IMR-90 (cell line): ENCODE measurements at places on chromosomes 1 and 21. TPM values are rescaled to one million over a fixed set of nuclear protein-coding genes. Genes with fewer than 3 reads are reported as not detected.

Gene LCE1D
- total RNA-seq, result not detected in 2 replicates

Gene HSD3B1
- not detected in 2 replicates for total RNA-seq

- DNase-seq, result no peak
Measured at GRCh38 chr1:209457401-209458125, 126.0 kb upstream of the CAMK1G start.

GRCh38 chr1:52842643-52843310, at the start of gene ZYG11A:
Gene ZYG11A, plus strand, starts transcription at chr1:52842760. Its CDS starts 124 bp downstream, at chr1:52842884.
- peak; percentile 77 for DNase-seq

DNA sequence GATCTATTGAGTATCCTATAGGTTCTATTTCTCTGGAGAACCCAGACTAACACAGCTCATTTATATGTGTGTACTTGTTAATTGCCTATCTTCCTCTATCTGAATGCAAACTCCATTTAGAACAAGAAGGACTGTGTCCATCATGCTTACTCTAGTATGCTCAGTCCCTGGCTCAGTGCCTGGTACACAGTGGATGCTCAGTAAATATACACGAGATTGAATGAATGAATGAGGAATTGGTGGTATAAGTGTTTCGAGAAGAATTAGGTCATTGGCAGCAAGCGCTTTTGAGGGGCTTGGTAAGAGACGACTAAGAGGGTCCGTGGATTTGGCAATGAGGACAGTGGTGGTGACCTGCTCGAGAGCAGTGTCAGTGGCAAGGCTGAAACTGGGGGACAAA, 112.5 kb downstream of the CSMD2 start:
- DNase-seq, result no peak

DNA sequence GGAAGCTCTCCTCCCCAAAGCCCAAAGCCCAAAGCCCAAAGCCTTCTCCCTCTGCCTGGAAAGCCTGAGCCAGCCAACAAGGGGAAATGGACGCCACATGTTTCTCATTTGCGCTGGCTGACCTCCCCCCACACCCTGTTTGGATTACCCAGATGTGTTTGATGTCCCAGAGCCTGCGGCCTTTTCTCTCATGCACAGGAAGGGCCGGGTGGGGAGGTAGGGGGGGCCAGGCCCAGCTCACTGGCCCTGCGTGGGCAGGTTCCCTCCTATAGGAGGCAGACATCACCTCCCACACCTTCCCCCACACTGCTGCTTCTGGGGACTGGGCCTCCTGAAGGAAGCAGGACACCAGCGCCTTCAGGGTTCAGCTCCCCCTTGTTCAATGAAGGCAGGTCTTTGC, 116.3 kb downstream of the NAV1 start:
- peak; percentile 92 for DNase-seq

DNA sequence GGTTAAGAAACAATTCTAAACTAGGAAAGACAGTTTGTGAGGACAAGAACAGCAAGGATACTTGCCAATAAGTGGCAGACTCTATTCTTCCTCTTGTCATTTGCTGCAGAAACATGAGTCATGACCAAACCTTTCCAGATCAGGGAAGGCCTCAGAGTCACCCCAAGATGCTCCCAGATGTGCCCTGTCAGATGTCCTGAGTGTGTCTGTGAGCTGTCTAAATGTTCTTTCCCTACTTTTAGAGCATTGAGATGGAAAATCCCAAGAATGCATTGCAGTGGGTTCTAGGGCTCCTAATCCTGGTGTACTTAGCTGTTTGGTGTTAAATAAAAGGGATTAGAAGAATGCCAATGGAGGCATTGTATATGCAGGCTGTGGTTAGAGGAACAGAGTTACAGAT, 57.5 kb upstream of the KIAA0040 start:
- DNase-seq, result no peak

Gene WNT9A
- 0.18 and 0.28 TPM in 2 replicates for total RNA-seq

Gene ACTL8
- total RNA-seq, result under 0.01 and 0.28 TPM in 2 replicates

Gene LRRC52
- not detected in 2 replicates for total RNA-seq

GRCh38 chr1:228081144-228081543, 1.4 kb upstream of the ARF1 start:
- no peak for DNase-seq

GRCh38 chr1:208192995-208193394, 51.2 kb downstream of the PLXNA2 start:
- peak; percentile 47 for DNase-seq

Gene OLFM3
- total RNA-seq, result not detected in 2 replicates

DNA sequence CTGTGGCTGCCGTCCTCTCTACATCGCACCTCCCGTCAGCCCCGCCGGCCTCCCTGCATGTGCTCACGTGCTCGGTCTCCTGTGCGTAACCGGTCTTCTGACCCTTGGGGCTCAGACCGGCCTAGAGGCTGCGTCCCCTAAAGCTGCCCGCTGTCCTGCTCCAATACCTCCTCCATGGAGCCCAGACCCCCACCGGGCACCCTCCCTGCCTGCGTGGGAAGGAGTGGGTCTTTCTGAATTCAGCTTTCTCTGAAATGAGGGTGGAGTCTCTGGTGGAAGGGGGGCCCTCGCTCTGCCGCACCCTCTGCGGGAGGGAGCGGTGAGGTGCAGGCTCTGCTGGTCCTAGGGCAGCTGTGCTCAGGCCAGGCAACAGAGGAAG, 18.7 kb upstream of the POFUT2 start:
- no peak for DNase-seq

DNA sequence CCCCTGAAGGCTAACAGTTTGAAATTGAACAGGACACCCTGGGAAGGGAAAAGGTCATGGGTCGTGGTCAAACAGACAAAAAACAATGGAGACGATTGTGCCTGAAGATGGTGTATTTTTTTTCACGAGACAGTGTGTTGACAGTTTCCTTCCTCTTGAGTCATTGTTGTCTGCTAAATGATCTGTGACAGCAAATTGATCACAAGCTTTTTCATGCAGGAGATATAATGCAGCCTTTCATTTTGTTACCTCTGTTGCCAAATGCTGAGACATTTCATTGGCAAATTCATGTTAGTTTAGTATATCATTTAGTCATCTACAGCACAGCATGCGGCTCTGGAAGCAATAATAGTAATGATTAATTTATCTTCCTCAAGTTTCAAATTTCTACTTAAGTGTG, 27.7 kb downstream of the UBE2U start:
- DNase-seq, result no peak

Gene INSRR
- not detected in 2 replicates for total RNA-seq

DNA sequence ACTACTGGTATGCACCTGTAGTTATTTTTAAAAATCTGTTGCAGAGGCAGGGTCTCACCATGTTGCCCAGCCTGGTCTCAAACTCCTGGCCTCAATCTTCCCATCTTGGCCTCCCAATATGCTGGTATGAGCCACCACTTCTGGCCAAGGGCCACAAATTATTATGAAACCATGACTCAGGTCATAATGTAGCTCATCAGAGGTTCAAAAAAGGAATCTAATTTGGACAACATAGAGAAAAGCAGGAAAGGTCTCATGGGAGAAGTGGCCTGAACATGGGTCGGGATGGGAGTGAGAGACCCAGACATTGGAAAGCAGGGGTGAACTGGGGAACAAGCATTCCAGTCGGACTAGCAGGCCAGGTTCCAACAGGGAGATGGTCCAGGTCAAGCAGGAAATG, 45.2 kb upstream of the C1orf198 start:
- DNase-seq, result peak; percentile 28

Gene DENND2C
- 2.2 and 3.1 TPM in 2 replicates for total RNA-seq

DNA sequence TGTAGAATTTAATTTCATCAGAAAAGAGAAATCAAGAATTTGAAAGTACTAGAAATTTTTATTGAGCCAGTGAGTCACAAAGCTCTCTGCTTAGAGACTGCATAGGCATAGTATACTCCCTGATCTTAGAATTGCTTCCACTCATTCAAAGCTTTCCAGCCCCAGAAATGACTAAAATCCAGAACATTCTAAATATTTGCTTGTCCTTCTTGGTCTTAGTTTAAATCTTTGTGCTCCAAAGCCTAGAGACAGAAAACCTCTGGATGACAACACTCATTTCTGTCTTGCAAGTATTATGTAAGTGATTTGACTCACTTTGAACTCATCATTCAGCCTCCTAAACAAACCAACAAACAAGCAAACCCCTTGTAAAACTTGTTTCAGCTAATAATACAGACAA, 74.2 kb downstream of the PTPRC start:
- peak; percentile 69 for DNase-seq

- no peak for DNase-seq
Measured at GRCh38 chr21:42539342-42539741, 25.7 kb downstream of the SLC37A1 start.

Gene CFAP141
- not detected in 2 replicates for total RNA-seq

DNA sequence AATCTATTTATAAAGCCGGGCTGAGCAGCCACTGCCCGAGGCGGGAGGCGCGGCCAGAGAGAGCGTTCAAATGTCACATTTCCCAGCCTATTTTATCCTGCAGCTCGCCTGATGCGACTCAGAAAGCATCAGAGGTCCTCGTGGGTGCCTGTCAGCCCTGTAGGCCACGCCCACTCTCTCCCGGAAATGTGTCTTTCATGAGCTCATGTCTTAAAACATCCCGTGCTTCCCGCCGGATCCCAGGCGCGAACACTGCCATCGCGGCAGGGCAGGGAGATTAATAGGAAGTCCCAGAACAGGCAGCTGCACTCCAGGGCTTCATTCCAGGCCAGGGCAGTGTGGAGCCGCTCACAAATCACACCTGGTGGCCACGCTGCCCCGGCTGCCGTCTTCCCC, 117.5 kb downstream of the PRDM16 start:
- peak; percentile 6 for DNase-seq

DNA sequence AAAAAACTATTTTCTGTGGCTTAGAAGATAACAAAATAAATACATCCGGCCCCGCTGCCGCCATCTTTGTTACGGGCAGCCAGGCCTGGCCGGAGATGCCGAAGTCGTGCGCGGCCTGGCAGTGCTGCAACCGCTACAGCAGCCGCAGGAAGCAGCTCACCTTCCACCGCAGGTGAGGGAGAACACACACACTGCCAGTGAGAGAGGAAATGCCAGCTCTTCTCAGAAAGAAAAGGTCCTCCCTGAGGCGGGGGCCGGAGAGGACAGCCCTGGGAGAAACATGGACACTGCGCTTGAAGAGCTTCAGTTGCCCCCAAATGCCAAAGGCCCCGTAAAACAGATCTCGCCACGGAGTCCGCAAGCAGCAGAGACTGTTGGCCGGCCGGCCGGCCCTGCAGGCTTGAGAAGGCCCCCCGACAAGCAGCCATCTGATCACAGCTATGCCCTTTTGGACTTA, 323.2 kb downstream of the AMY1C start:
- DNase-seq, result no peak

- no peak for DNase-seq
Measured at GRCh38 chr1:247387565-247387964, 28.4 kb upstream of the NLRP3 start.

Gene RASSF5
- 0.18 and 0.56 TPM in 2 replicates for total RNA-seq

GRCh38 chr1:36096500-36097432, 8.1 kb downstream of the ADPRS start:
- peak; percentile 5 for DNase-seq

DNA sequence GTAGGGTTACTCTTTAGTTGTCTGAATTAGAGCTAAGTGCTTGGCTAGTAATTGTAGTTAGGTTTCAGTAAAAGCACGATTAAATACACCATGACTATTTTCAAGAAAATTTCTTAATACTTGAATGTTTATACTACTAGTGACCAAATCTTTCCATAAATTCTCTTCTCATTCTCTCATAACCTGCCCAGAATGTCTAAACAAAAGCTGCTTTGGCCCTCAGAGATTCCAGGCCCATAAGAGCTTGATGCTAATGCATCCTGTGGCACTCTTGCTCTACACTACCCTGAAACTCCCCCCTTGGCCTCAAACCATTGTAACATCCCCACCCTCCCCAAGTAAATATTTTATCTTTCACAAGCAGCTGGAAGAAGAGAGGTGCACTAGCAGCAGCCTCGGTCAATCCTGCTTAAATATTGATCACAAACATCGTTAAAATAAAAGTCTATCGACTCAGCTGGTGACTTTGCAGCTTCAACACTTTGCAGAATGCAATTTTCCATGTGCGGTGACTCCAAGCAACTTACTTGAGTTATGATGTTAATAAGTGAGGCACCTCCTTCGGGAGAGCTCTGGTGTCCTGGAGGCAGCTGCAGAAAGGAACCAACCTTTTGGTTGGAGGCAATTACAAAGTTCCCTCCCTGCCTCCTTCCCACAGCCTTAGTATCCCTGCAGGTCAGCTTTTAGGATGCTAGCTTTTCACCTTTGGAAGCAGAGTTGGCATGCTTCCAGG, 315.6 kb upstream of the PLXNA2 start:
- no peak for DNase-seq

Gene OLIG1
- total RNA-seq, result not detected in 2 replicates

Gene OLFML3
- 37.8 and 40.9 TPM in 2 replicates for total RNA-seq

Gene ERG
- not detected in 2 replicates for total RNA-seq

DNA sequence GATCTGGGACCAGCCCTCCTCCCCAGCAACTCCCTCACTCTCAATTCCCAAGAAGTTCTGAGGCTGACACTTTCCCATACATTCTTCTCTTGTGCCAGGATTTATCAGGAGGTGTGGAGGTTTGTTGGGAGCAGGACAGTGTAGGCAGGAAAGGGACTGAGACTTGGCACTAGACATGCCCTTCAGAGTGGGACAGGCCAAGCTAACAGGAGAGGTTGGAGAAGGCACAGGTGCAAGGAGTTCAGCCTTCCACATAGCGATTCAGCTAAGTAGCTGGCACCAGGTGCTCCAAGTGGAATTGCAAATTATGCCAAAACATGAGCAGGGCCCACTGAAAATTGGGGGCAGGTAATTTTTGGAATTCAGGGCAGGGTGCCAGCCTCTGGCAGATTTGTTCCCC, 83.0 kb upstream of the DUSP10 start:
- no peak for DNase-seq

DNA sequence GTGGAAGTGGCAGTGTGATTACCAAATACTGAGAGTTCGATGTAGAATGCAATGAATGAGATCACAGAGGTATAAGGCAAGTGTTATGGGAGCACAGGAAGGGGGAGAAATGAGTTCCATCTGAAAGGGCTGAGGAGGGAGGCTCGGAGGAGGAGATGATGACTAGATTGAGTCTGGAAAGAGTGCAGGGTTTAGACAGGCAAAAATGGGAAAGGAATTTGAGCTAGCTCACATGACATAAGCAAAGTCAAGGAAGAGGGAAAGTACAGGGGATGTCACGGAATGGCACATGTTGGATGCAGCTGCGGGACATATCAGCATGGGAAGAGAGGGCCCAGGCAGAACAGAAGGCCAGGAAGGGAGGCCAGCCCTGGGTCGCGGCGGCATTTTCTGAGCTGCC, 132.7 kb downstream of the RUNX1 start:
- peak; percentile 86 for DNase-seq

Gene DNAJC28
- 0.54 and 1.4 TPM in 2 replicates for total RNA-seq

Gene GPR157
- 2.2 and 2.7 TPM in 2 replicates for total RNA-seq

Gene FCRL2
- total RNA-seq, result not detected in 2 replicates

DNA sequence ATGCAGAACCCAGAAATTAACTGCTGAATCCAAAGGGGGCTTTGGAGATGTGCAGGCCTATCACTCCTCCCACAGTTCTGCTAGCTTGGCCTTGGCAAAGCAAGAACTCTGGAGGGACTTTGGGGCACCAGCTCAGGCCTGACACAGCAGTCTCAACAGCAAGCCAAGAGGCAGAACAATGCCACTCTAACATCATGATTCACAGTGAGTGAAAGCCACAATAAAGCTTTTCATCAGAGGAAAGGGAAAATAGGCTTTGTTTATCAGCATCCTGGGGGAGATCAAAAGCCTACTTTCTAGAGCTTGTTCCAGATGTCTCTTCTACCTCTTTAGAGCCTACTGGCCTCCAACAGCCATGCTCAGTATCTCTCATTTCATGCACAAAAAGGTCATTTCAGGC, 283.4 kb downstream of the KCNH1 start:
- DNase-seq, result no peak

Gene CACNA1E
- total RNA-seq, result not detected in 2 replicates

- DNase-seq, result peak; percentile 75
Measured at GRCh38 chr21:33011462-33011861, 14.3 kb upstream of the OLIG2 start.

- no peak for DNase-seq
Measured at GRCh38 chr1:160706526-160707235, 4.9 kb downstream of the CD48 start.

- no peak for DNase-seq
Measured at GRCh38 chr1:174726880-174727585, 272.7 kb upstream of the CACYBP start.
